Activated T-helper 1 cell treated with anti-CD3 and anti-CD28 coated beads, Interleukin-12 subunit alpha, Interleukin-12 subunit beta, Interleukin-2, Interleukin-4 antibody, amounts not matched to agents 30 ng/mL and 10 ng/mL and 1 ng/mL, durations not matched to agents 14 hours and 24 hours and 36 hours (primary cell): ENCODE measurements at places on chromosomes 13 and 19. TPM values are rescaled to one million over a fixed set of nuclear protein-coding genes. Genes with fewer than 3 reads are reported as not detected.

DNA sequence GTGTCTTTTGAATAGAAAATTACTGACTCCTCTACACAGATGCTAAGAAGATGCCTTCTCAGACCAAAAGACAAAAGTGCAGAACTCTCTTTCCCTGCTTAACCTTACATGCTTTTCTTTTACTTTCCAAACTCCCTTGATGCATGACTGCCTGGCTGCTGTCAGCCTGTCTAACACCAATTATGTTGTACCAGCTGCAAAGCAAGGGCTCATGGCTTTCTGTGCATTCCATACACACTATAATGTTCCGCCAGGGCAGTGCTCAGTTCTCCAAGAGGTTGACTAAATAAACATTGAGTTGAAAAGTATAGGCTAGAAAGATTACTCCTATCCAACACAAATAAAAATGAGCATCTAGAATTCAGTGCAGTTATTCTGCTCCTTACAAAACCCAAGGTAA is 330.4 kb upstream of the NBEA start:
- DNase-seq: no peak
- no peaks in the 10 kb centered on the region for H3K36me3 ChIP-seq
- no peak overlapping the region for H3K4me3 ChIP-seq

DNA sequence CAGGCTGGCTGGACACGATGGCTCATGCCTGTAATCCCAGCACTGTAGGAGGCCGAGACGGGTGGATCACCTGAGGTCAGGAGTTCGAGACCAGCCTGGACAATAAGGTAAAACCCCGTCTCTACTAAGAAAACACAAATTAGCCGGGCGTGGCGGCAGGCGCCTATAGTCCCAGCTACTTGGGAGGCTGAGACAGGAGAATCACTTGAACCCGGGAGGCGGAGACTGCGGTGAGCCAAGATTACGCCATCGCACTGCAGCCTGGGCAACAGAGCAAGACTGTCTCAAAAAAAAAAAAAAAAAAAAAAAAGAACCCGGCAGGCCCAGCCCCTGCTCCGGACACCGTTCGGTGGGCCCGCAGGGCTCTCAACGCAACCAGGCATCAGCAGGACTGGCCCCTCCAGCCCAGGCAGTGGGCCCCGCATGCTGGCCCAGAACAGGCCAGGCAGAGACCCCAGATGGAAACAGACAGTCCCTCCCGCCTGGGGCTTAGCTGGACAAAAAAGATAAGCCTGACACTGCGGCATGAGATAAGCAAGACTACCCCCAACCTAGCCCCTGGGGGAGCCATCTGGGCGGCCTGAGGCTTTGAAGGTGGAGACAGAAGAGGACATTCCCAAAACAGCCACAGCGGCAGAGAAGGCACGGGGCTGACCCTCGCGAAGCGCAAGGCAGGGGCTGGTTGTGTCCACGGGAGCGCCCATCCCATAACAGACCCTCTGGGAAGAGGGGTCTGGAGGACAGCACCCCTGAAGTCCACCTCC is 11.6 kb downstream of the REXO1 start:
- no peak for DNase-seq
- H3K4me1 ChIP-seq: peaks cover 5% of the 10 kb centered on the region
- H3K27ac ChIP-seq: no peak overlapping the region
- peaks cover 3% of the 10 kb centered on the region for H3K36me3 ChIP-seq

GRCh38 chr19:19061506-19061905 is 2.3 kb upstream of the SLC25A42 start:
- peaks cover 24% of the 10 kb centered on the region for H3K4me1 ChIP-seq
- H3K27me3 ChIP-seq: no peaks in the 10 kb centered on the region
- H3K27ac ChIP-seq: no peak overlapping the region
- DNase-seq: no peak
- H3K36me3 ChIP-seq: peaks cover 9% of the 10 kb centered on the region
- H3K4me3 ChIP-seq: no peak overlapping the region

DNA sequence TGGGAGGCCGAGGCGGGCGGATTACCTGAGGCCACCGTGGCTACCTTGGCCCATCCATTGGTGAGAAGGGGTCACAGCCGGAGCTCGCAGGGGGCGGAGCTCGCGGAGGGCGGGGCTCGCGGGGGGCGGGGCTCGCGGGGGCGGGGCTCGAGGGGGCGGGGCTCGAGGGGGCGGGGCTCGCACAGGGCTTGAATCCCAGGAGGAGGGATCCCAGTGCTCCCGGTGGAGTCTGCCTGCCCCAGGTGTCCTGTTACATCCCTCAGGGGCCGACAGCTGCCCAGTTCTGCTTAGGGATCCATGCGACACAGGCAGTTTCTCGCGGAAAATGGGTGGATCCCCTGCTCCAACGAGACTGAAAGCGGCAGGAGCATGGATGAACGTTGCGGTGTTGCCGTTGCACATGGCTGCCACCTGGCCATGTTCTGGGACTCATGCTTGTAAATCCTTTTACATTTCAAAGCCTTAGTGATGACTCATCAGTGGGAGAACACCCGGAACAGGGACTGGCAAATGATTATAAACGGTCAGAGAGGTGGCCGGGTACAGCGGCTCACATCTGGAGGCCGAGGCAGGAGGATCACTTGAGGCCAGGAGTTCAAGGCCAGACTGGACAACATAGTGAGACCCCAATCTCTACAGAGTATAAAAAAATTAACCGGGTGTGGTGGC is 25.1 kb downstream of the TMPRSS9 start:
- no peak overlapping the region for H3K4me3 ChIP-seq
- DNase-seq: no peak

Gene LRRC63
- 0.13 and 0.17 TPM in 2 replicates for total RNA-seq
